ENCODE measurements at places on chromosomes 4 and X.
A peak's percentile ranks its signal among the peaks of the same experiment; 100 is the strongest.

GRCh38 chr4:23717528-23718248, 172.2 kb downstream of the PPARGC1A start:
- DNase-seq = no peak

- DNase-seq = no peak
These were observed 38.0 kb upstream of the IGFBP7 start for GRCh38 chr4:57148177-57148576.

DNA sequence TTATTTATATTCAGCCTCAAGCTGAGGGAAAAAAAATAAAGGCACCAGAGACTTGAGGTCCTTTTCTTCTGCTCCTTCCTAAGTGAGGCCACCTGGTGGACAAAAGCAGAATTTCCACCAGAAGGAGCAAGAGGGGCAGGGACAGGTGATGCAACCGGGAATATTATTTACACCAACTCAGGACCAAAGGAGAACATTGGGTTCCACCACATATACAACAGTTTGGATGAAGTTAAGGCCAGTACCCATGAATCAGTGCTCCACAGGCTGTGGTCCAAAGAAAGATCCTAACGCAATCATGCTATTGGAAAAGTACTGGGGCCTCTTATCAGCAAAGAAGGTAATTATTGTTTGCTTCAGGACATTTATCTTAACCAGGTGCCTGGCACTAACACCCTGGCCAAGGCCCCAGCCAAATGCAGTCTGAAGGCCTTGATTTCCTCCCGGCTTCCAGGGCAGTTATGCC, 57.4 kb downstream of the TSC22D3 start:
- peak; percentile 40 for DNase-seq

- DNase-seq = no peak
These were observed 60.0 kb upstream of the LNX1 start for GRCh38 chr4:53651156-53651735.

DNA sequence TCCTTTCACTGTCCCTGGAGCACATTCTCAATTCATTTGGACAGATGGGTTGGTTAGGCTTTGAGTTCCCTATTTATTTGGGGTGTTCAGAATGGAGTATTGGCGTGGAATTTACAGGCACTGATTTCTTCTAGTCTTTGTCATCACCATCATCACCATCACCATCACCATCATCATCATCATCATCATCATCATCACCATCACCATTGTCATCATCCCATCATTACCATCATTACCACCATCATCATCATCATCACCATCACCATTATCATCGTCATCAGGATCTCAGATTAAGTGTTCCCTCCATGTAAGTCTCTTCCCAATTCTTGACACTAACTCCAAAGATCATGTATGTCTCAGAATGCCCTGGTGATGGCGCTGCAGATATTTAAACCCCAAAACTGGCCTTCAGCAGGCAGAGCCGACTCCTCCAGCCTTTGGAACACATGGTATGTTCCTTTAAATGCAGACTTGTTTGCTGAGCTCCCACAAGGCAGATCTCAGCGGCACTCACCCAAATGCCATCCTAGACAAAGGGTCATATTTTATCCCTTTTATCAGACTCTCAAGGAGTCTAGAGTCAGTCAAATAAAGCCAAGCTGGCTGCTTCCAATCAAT, 19.8 kb upstream of the FAM9A start:
- peak; percentile 70 for DNase-seq

DNA sequence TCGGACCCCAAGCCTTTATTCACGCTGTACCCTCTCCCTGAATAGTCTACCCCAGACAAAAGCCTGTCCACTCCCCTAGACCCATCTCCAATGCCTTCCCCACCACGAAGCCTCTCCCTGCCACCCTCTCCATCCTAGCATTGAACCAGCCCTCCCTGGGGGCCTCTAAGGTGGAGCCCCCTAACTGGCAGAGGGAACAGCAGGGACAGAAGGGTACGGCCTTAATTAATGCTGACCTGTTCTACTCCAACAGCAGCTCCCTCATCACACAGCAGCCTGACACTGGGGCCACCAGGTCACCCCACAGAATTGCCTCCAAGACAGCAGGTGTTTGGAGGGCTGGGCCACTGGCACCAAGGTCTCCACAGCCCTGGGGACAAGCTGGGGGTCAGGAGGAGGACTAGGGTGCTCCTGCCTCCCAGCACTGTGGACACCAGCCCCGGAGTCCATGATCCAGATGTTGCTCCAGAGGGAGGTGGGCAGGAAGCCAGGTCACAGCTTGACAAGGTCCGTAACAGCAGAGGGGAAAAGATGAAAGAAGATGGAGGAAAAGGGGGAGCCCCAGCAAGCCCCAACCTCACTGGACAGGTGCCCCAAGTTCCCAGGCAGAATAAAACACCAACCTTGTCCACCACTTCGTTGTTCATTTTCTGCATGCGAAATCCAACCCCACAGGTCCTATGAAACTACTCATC, 3.7 kb downstream of the CRMP1 start:
- no peak for DNase-seq

- no peak for DNase-seq
These were observed 385.3 kb upstream of the HS3ST1 start for GRCh38 chr4:11813951-11814446.

DNA sequence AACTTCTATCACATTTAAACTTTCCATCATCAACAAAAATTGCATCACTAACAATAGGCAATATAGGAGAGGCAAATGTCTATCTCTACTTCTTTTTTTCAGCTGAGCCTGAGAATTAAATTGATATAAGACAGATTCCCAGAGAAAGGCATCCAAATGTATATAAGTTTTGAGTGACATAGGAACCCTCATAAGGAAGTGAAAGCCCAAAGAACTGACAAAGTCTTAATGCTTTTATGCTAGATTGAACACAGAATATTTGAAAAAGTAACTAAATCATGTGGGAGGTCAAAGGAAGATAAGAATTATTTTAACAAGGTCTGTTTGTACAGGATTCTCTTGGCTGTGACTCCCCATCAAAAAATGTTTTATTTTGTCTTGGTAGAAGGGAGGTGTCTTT, 714.9 kb downstream of the GRXCR1 start:
- DNase-seq = no peak
